ENCODE measurements at places on chromosomes 7 and 10.
A peak's percentile ranks its signal among the peaks of the same experiment; 100 is the strongest.

- no peak for DNase-seq
These were observed 141.0 kb downstream of the DKK1 start for GRCh38 chr10:52455098-52455497.

- no peak for DNase-seq
These were observed 7.9 kb upstream of the PAX2 start for GRCh38 chr10:100737355-100738054.

DNA sequence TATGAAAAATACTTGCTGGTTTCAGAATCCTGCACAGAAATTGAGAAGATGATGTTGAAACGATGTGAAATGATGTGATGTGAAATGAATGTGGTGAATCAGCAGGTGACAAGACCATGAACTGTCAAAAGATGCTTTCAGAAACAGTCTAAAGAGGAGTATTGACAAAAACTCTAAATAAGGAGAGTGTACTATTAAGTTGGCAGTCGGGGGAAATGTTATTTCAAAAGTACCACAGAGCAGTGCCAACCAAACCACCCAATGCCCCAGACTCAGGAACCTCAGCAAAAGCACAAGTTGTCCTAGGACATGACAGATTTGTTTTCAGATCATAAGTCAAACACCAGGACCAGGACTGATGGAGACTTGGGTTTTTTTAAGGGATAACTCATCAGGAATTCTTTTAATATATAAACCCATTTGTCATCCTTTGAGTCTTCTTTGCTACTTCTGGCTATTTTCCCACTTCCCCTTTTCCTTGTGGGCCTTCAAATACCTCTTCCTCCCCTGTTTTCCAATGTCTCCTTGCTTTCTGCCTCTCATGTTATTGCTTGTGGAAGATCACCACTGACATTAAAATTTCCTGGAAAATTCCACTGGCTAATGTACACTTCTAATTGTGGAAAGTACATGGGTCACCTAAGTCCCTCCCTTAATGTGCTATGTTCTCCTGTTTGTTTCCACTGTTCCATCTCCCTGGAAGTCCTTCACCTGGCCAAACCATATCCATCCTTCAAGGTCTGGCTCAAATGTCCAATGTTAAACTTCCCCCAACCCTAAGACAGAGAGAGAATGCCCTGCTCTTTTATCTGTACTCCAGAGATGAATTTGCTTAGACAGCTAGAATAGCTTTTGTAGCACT is 10.2 kb upstream of the PPP1R3C start:
- DNase-seq: no peak

GRCh38 chr10:30503700-30504266 is 69.8 kb downstream of the MAP3K8 start:
- no peak for DNase-seq

GRCh38 chr7:133978502-133979295 is 148.4 kb upstream of the LRGUK start:
- no peak for DNase-seq

- DNase-seq: no peak
These were observed 27.1 kb upstream of the TAS2R16 start for GRCh38 chr7:123022576-123022975.

GRCh38 chr7:16813232-16813616 is 8.4 kb upstream of the AGR2 start:
- no peak for DNase-seq

- peak; percentile 69 for DNase-seq
These were observed 9.1 kb upstream of the TMEM236 start for GRCh38 chr10:17742918-17743317.

GRCh38 chr10:129560361-129560760 is 93.3 kb downstream of the MGMT start:
- DNase-seq: no peak

GRCh38 chr10:14550471-14550981 is 219.8 kb upstream of the FRMD4A start:
- no peak for DNase-seq

DNA sequence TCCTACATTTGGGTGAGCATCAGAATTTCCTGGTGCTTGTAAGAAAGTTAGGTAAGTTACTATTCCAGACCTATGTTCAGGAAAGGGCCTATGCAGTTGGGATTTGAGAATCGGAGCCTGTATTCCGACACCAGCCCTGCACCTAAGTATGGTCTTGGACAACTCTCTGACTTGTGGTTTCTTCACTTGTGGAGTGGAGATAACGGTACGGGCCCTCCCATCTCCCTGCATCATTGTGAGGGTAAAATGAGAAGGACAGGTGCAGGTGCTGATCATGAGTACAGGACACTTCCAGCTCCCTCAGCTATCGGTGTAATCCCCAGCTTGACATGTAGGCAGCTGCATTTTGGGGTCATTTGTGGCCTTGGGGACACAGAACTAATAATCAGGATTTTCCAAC is 138.3 kb upstream of the NAMPT start:
- DNase-seq: no peak

- DNase-seq: no peak
These were observed 179.1 kb upstream of the FZD1 start for GRCh38 chr7:91085175-91085574.

DNA sequence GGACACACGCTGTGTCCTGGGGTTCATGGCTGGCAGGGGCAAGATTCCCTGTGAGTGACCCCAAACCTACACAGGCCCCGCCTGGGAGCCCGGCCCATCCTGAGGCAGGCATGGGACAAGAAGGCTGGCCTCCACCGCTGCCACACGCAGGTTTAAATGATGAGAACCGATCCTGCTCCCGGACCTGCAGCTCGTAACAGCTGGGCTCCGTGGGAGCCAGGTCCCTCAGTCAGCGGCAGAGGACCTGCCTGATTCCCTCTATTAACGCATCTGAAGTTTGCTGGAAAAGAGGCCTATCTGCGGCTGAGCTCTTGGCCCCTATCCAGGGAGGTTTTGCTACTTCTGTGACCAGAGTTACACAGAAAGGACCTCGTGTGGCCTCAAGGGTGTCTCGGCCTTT is 112.3 kb downstream of the VIPR2 start:
- no peak for DNase-seq

DNA sequence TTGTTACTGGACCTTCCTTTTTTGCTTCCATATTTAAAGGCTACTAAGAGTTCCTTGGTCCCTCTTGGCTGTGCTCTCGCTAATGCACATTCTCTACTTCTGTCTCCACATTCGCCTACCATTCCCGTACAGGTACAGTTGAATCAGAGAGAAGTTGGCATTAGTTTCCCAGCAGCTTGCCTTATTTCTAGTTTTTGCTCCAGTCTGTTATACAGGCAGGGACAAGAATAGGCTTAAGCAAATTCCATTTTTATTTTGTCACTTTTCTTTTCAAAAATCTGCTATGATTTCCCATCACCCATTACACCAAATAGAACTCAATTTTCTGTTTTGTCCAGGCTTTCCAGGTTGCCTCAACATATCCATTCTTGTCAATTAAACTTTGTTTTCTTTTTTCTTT is 29.9 kb downstream of the DYNC1I1 start:
- DNase-seq: no peak

- no peak for DNase-seq
These were observed 125.8 kb downstream of the PCLO start for GRCh38 chr7:83036721-83037380.

DNA sequence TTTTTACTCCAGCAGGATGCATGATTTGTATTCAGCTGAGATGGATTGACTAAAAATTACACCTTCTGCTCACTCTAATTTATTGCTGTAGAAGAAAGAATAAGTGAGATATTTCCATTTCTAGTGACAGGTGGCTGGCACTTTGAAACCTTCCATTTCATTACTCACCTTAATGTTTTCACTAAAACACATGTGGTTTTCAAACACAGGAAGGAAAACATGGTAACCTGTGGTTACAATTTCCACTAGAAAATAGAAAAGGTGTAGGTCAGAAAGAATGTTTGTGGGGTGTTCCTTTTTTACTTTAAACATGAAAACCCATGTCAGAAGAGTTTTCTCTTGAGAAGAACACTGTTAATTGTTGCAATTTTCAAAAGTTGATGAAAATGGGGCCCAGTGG is 12.0 kb upstream of the PRKCQ start:
- DNase-seq: no peak

- no peak for DNase-seq
These were observed 1.3 kb upstream of the DAGLB start for GRCh38 chr7:6448943-6449543.

GRCh38 chr7:35729061-35729783 is 34.3 kb upstream of the HERPUD2 start:
- DNase-seq: no peak

GRCh38 chr7:141114029-141114664 is 40.3 kb downstream of the TMEM178B start:
- DNase-seq: no peak

GRCh38 chr7:147771344-147771743 is 819.2 kb upstream of the C7orf33 start:
- no peak for DNase-seq

- no peak for DNase-seq
These were observed 4.4 kb downstream of the ZNF655 start for GRCh38 chr7:99562832-99563231.

DNA sequence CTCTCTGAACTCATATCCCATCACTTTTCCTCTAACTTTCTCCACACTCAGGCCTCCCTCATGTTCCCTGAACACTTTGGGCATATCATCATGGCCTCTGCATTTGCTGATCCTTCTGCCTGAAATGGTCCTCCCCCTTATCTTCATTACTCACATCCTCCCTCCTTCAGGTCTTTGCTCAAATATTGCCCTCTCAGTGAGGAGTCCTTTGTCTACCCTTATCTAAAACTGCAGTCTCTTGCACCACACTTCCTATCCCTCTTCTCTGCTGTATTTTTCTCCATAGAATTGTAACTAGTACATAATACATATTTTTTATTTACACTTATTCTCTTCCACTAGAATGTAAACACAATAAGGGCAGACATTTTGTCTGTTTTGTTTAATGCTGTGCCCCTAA is 41.7 kb downstream of the DNAJC1 start:
- DNase-seq: no peak

DNA sequence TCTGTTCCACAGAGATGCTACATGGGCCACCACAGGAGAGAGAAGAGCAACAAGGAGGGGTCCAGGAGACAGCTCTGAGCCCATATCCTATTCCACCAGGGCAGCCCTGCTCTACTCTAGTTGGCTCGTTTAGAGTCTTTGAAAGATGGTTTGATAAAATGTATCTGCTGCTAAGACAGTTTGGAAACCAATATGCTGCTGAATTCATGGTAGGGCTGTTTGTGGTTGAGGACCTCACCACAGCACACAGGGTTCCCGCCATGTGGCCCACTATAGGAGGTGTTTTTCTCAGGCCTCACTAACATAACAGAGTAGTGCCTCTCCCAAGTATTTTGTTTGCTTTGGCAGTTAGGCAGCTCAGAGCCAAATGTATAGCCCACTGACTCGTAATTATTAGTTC is 35.8 kb upstream of the ZC3HAV1L start:
- no peak for DNase-seq

GRCh38 chr10:8056378-8056777 is 1.9 kb downstream of the GATA3 start:
- no peak for DNase-seq

GRCh38 chr7:117088623-117089194 is 135.4 kb downstream of the ST7 start:
- no peak for DNase-seq

- no peak for DNase-seq
These were observed 226.0 kb downstream of the BMPER start for GRCh38 chr7:34131371-34131770.

DNA sequence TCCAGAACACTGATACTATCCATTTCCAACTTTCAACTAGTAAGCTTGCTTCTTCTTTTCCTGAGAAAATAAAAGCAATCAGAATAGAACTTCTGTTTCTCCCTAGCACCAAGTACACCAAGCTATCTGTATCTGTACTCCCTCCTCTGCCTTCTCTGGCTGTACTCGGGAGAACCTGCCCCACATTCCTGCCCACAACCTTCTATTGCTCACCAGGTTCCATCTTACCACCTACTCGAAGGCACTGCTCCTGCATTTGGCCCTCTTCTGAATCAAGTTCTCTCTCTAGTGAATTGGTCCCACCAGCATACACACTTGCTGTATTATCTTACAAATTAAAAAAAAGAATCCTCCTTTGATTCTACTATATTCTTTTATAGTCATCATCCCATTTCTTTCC is 169.6 kb upstream of the PTN start:
- no peak for DNase-seq

- no peak for DNase-seq
These were observed 292.0 kb downstream of the LRMDA start for GRCh38 chr10:75723319-75723980.

- no peak for DNase-seq
These were observed 33.0 kb downstream of the MINDY4 start for GRCh38 chr7:30804078-30804661.

DNA sequence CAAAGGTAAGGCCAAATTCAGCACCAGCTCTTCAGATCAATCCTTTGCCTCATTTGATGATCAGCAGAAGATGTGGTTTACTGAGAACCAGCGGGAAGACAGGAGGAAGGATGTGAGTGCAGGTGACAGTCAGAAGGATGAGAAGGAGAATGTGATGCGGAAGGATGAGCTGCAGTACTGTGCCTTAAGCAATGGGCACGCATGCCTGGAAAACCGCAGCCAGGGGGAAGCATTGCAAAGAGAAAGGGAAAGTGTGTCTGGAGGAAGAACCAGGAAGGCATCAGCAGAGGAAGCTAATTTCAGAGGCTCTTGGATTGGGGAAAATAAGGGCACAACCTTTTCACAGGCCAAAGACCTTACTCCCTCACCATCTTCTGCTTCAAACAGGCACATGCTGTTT is 25.7 kb downstream of the C10orf71 start:
- DNase-seq: no peak

DNA sequence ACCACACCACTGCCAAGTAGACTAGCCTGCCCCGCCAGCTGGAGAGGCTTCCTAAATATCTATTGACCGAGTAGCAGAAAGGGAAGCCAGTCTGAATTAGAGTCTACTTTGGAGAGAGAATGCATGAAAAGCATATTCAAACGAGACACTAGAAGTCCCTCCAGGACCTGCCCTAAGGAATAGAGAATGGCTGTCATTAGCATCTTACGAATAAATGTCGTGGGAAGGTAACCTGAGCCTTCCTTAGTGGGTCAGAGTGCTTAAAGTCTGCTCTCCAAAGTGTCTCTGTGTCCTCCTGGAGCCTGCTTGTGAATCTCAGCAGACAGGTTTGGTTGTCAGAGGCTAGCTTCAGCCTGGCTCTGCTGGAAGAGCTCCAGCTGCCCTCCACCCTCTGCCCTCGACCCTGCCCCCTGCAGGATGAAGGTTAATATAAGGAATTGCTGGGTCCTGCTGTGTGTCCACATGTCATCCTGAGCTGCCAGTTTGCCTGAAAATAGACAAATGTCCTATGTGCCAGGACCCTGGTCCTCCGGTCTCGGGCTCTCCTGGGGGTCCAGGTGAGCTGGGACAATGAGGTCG is 33.4 kb downstream of the FAM241B start:
- DNase-seq: no peak
